ENCODE measurements at places on chromosomes 5 and 9. TPM values are rescaled to one million over a fixed set of nuclear protein-coding genes. Genes with fewer than 3 reads are reported as not detected.
A peak's percentile ranks its signal among the peaks of the same experiment; 100 is the strongest.

DNA sequence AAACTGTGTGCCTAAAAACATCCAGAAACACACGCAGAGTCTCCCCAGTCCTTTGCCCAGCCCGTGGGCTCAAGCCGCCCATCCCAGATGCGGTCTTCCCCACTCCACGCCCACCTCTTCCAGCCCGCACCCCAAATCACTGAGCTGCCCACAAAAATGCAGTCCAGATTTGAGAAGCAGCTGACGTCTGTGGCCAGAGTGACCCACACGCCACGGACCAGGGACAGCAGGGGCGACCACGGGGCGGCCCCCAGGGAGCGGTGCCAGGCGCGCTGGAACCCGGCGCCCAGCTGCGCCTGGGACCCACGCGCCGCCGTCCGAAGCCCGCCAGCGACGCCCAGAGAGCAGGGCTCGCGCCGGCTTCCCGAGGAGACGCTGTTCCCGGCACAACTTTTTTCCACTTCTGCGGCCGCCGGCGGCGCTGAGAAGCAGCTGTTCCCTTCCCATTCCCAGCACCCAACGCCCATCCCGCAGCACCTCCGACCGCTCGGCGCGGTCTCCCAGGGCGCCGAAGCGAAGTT, 674 bp downstream of the LHFPL2 start:
- DNase-seq: peak; percentile 83

GRCh38 chr5:34034534-34035327, 8.3 kb downstream of the C1QTNF3 start:
- DNase-seq: no peak

- DNase-seq: no peak
Observed at GRCh38 chr9:104974053-104974962, 46.4 kb upstream of the ABCA1 start.

DNA sequence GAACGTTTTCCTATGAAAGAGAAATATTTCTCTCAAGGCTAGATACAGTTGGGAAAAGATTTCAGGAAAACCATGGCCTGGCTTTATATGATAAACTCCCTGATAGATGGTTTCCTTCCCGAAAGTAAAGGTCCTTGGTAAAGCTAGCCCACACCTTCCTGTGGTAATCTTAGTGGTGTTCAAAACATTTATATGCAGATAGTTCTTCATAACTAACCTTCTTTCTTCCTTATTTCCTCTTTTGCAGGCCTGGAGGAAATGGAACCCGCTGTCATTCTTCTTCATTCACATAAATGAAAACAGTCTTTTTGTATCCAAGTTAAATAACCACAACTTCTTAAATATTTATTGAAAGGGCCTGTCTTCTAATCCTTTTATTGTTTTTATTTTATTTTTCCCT, 474.0 kb upstream of the ACTBL2 start:
- DNase-seq: no peak

The BNC2 gene
- 18.1 TPM for total RNA-seq

The DROSHA gene
- total RNA-seq: 50.9 TPM
